Fibroblast of villous mesenchyme (primary cell): ENCODE measurements at places on chromosomes 13 and 19. TPM values are rescaled to one million over a fixed set of nuclear protein-coding genes. Genes with fewer than 3 reads are reported as not detected.
A peak's percentile ranks its signal among the peaks of the same experiment; 100 is the strongest.

Gene GJA3
- total RNA-seq, result 0.43 and 0.97 TPM in 2 replicates

Gene ZFR2
- total RNA-seq, result not detected in 2 replicates

Gene CGB3
- total RNA-seq, result not detected in 2 replicates

Gene ANKRD24
- total RNA-seq, result under 0.01 and 0.43 TPM in 2 replicates

Gene ICAM5
- total RNA-seq, result 5.5 and 11.7 TPM in 2 replicates

Gene VPS36
- total RNA-seq, result 33.8 and 39.3 TPM in 2 replicates

Gene CEACAM20
- total RNA-seq, result not detected in 2 replicates

Gene TNFSF13B
- total RNA-seq, result 0.64 and 2.6 TPM in 2 replicates

Gene CLEC17A
- total RNA-seq, result not detected in 2 replicates

Gene ZNF878
- total RNA-seq, result under 0.01 TPM in 2 replicates

Gene TPTE2
- under 0.01 TPM in 1 of 2 replicates, not detected in the other for total RNA-seq

Gene KLK11
- not detected in 2 replicates for total RNA-seq

Gene HAUS5
- total RNA-seq, result 6.5 and 6.8 TPM in 2 replicates

Gene PRR20C
- not detected in 2 replicates for total RNA-seq

Gene RFPL4AL1
- not detected in 2 replicates for total RNA-seq

GRCh38 chr13:102141625-102142472 is 260.0 kb downstream of the FGF14 start:
- DNase-seq, result peak; percentile 33

GRCh38 chr19:2055931-2056836 is 5.1 kb upstream of the MKNK2 start:
- peak; percentile 83 for DNase-seq

- no peak for DNase-seq
Observed at GRCh38 chr19:38839816-38840582, 8.4 kb upstream of the ECH1 start.

GRCh38 chr13:26589226-26589625 is 31.7 kb downstream of the WASF3 start:
- DNase-seq, result no peak

DNA sequence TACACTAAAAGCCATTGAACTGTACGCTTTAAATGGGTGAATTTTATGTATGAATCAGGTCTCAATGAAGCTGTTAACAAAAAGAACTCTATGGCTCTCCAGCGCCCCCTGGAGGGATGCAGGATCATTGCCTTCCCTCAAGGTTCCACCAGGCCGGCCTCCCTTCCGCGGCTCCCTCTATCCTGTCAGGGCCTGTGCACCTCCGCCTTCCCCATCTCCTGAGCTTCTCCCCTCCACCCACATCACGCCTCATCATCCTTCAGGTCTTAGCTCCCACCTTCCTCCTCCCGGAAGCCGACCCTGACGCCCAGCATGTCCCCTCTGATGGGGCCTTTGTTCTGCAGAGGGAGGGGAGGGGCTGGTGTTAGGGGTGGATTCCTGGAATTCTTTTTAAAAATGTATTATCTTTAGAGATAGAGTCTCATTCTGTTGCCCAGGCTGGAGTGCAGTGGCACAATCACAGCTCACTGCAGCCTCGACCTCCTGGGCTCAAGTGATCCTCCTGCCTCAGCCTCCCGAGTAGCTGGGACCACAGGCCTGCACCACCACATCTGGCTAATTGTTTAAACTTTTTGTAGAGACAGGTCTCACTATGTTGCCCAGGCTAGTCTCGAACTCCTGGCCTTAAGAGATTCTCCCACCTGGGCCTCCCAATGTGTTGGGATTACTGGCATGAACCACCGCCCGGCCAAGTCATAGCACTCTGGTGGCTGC is 27.7 kb downstream of the MEIS3 start:
- peak; percentile 76 for DNase-seq

DNA sequence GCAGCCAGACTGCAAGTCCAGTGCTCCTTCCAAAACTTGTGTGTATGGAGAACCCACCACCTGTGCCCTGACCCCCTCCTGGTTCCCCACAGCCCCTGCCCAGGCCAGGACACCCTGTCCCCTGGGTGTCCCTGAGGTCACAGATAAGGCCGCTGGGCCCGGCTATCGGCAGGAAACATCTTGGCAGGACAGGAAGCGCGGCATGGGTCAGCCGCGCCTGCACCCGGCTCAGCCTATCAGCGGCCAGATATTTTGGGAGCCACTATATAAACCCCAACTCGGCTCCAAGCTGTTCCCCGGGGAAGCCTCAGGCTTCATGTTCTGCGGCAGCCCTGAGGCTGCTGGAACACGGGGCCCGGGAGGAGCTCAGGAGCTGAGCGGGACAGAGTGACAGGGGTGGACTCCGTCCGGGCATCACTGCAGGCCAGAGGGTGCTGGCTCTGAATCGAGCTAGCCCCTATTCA is 60.8 kb downstream of the AP1M1 start:
- DNase-seq, result no peak

DNA sequence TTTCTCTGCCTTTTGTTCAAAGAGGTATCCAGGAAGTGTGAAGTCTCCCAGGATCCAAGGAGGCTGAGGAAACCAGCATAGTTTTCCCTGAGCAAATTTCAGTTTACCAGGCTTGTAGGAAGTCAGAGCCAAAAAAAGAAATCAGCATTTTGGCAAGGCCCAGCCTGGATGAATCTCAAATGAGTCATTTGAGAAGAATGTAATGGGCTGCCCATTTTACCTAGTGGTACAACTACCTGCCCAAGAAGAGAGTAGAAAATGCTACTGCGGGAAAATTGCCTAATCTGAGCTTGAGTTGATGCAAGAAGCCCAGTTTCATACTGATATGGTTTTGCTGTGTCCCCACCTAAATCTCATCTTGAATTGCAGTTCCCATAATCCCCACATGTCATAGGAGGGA is 284.1 kb upstream of the ZNF507 start:
- DNase-seq, result no peak

GRCh38 chr19:15316498-15316897 is 15.8 kb downstream of the BRD4 start:
- DNase-seq, result peak; percentile 81

DNA sequence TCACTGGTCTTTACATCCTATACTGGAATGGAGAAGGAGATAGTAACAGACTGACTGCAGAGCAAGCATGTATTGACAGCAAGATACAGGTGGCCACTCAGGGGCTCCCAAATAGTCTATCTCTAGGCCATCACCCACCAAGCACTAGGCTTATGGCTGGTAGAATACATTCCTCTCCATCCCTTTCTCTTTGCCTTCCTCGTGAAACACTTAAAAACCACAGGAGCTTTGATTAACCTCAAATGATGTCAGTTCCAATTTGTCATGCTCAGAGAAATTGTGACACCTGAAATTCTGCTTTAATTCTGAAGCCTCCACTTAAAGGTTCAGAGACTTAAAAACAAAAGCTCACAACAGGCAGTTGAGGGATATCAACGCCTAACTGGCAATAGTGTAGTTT is 17.2 kb downstream of the ENOX1 start:
- no peak for DNase-seq

DNA sequence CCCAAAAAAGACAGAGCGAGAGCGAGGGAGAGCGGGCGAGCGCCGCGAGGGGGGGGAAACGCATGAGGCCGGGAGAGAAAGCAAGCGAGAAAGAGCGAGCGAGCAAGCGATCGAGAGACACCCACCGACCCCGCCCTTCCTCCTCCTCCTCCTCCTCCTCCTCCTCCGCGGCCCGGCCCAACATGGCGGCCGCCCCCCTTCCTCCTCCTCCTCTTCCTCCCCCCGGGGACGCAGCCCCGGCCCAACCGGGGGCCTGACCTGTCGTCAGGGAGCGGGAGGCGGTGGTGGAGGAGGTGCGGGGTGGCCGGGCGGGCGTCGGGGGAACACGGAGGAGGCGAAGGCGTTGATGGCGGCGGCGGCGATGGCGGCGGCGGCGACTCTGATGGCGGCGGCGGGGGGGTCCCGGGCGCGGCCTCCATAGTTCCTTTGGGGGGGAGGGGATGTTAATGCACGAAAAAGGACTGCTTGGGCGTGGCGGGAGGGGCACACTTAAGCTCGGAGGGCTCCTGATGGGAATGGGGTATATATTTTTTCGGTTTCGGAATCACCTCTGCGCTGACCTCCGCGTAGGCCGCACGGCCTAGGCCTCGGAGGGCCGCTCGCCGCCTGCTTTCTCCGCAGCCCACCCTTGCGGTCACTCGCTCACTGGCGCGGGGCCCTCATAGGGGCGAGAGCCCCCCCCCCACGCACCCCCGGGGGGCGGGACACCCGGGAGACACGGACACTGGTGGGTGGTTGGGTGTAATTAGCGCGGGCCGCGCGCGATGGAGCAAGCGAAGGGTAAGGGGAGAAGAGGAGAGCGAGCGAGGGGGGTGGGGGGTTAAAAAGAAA is 1.2 kb downstream of the ZC3H4 start:
- peak; percentile 90 for DNase-seq

DNA sequence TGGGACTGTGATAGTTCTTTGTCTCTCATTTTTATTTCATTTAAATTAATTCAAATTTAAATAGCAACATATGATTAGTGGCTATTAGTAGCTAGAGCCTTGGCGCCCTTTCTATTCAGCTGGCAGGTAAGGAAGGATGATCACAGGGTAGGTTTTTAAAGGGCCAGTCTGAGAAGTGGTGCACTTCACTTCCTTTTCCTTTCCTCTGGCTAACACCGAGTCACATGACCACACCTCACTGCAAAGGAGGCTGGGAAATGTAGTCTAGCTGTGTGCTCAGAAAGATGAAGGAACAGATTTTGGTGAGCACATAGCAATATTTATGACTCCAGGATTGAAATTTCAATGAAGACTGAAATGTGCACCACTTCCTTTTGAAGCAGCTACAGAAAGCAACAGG is 128.7 kb downstream of the TSHZ3 start:
- no peak for DNase-seq

DNA sequence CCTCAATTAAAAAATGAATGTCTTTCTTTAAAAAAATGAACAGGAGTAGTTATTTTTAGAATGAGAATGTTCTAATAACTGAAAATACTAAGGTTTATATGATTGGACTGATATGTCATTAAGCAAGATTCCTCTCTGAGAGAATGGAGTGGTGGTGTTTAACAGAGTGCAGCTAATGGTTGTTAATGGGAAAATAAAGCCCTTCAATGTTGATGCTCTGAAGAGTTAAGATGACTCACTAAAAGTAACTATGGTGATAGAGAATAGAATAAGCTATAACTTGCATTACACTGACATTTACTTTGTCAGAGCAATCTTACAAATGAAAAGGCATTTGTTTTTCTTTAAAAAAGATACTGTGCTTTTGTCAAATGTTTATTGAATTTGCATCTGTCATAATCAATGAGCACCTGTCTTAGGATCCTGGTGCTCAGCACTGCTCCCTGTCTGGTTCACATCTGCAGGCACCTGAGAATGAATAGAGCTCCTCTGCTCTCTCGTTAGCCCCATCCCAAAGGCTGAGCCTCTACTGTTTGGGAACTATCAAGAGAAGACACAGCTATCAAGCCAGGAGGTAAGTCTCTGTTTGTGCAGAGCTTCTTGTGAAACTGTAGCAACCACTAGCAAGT is 15.1 kb downstream of the PABPC3 start:
- no peak for DNase-seq

DNA sequence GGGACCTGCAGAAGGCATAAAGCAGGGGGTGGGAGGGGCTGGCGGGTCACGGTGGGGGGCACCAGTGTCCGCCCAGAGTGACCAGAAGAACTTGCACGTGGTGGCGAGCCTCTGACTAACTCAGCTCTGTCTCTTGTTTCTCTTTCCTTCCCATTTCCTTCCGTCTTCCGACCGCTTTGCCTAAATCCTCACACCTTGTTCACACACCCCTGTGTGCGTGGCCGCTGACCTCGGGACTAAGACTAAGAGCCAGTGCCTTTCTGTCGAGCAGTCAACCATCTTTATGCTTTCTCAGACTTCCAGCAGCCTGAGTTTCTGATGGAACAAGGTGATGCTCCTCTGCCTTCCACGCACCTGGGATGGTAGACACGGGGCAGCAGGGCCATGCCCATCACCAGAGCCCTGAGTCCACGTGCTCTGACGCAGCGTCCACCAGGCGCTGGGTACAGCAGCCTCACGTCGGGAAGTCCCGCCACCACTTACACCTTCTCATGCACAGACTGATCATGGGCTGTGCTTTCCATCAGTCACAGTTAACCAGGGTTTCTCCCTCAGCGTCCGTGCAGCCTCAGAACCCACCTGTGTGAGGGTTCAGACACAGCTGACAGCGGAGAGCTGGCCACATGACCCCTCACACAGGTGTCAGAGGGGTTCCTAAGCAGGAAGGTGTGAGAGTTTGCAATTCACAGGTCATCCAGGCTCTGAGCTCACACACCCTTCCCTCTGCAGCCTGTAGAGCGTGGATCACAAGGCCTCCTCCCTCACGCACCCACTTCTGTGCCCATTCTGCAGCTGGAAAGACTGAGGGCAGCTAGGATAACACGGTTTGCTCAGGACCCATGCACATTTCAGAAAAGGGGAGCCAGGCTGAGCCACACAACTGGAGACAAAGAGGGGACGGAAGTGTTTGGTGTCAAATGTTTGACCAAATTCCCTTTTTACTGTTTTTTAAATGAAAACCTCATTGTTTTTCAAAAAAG is 90.7 kb upstream of the MCF2L start:
- no peak for DNase-seq

- DNase-seq, result no peak
Observed at GRCh38 chr13:30587739-30588138, 30.0 kb upstream of the USPL1 start.

DNA sequence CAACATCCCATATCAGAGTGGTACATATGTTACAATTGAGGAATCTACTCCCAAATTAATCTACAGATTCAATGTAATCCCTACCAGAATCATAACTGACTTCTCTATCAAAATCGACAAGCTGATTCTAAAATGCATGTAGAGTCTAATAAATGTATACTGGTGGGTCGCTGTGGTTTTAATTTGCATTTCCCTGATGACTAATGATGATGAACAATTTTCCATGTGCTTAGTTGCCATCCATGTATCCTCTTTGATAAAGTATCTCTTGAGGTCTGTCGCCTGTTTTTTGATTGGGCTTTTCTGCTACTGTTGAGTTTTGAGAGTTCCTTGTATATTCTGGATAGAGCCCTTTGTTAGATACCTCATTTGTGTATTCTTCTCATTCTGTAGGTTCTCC is 43.8 kb downstream of the KLF12 start:
- no peak for DNase-seq

- DNase-seq, result no peak
Observed at GRCh38 chr19:1063909-1064660, 2.9 kb upstream of the ARHGAP45 start.

GRCh38 chr13:85659493-85659892 is 139.7 kb downstream of the SLITRK6 start:
- no peak for DNase-seq

- DNase-seq, result no peak
Observed at GRCh38 chr19:13487985-13488384, 18.3 kb downstream of the CACNA1A start.

- no peak for DNase-seq
Observed at GRCh38 chr19:42093926-42094325, 18.0 kb downstream of the ZNF574 start.

GRCh38 chr19:3725640-3726310 is 17.6 kb downstream of the TJP3 start:
- DNase-seq, result no peak

- DNase-seq, result peak; percentile 67
Observed at GRCh38 chr13:44710576-44710975, 134.4 kb upstream of the TSC22D1 start.

- no peak for DNase-seq
Observed at GRCh38 chr19:41925208-41926003, 2.8 kb downstream of the ERFL start.
